ENCODE measurements at places on chromosomes 3 and 15.

DNA sequence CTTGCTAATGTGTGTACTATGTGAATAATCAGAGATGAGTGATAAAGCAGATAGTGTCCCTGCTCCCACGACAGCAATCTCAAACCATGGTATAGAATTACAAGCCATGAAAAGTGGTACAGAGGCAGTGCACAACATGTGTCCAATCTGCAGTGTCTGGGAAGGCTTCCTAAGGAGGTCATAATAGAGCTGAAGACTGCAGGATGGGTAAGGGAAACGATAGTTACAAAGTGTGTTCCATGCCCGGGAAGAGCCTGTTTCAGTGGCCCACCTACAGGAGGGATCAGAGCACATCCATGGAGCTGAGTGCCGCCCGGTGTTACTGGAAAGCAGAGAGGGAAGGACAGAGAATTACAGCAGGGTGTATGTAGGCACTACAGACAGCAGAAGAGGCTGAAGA lies 48.9 kb downstream of the PAK2 start:
- no peak for DNase-seq

DNA sequence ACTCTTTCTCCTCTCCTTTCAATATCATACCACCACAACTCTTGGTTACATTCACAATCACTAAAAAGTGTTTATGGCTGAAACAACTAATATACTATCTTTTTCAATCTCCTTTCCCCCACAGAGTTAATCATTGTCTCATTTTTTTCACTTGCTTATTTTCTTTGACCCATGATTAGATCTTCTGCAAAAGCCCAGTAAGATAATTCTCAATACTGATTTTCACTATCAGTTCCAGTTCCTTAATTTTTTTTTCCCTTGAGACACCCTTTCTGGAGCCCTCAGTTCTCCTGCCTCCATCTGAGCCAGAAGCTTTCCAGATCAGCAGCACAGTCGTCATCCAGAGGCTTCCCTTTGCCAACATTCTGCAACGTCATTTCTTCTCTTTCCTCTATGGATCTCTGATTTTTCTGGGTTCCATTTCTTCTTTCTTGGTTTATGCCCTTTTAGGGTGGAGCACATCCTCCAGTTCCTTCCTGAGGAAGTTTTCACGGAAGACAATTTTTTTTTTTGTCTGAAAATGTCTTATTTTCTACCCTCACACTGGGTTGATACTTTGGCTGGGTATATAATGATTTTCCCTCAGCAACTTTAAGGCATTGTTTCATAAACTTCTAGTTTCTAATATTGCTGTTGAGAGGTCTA lies 88.7 kb upstream of the C15orf39 start:
- DNase-seq, result no peak

DNA sequence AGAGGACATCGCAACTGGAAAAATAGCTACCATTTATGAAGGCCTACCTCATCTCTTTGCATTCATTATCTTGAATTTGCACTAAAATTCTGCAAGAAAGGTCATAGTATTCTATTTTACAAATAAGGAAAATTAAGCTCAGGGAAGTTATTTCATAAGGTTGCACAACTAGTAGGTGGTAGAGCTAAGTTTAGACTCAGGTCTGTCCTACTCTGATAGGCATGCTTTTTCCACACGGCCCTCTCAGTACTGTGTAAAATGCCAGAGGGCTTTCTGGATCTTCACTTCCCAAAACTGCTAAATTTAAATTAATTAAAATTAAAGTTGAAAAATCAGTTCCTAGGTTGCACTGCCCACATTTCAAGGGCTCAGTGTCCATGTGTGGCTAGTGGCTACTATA lies 18.3 kb downstream of the MAP2K1 start:
- DNase-seq, result no peak

DNA sequence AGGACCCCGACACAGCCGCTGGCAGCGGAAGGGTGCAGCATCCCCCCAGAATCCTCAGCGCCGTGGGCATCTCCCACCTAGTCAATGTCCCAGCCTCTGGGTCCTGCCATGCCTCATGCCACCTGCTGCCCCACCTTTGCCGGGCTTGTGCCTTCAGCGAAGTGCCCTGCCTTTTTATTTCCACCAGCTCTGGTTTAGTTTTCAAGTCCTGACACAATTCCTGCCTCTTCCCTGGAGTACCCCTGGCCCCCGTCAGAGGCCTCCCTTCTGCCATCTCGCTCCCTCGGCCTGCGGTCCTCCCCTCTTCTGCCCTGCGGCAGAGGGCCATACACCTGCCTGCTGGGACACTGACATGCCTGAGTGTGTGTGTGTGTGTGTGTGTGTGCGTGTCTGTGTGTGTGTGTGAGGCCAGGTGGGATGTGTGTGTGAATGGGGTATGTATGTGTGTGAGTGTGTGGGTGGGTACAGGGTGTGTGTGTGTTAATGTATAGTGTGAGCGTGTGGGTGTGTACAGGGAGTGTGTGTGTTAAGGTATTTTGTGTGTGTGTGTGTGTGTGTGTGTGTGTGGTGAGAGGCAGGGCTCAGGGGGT lies 129.9 kb downstream of the SMAD6 start:
- DNase-seq, result no peak

- no peak for DNase-seq
Measured at GRCh38 chr3:124486324-124486723, 243.9 kb upstream of the UMPS start.

- no peak for DNase-seq
Measured at GRCh38 chr3:187445356-187445755, 77.2 kb downstream of the RTP4 start.

GRCh38 chr3:9945358-9945757 lies 6.8 kb downstream of the PRRT3 start:
- DNase-seq, result no peak

DNA sequence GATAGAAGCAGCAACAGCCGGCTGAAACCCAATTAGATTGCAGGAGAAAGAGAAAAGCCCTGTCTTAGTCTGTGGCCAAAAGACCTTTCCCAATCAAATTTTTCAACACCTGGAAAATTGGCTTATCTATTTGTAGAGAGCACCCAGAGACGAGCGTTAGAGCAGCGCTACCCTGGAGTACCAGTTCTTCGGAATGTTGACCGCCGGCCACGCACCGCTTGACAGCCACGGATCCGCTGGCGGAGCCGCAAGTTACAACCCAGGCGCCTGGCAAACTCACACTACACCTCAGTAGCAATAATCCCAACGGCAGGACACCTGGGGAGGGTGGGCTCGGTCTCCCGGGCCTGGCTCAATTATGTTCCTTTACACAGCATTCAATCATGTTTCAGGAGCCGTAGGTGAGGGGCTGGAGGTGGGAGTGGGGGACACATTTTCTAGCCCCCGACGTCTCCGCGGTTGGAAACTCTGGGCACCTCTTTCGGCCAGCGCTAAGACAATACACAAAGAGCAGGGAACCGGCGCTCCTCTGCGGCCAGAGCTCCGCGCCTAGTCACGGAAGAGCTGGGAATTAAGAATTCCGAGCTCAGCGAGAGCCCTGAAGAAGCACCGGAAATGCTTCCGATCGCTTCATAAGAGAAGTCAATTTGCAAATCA lies 1.2 kb downstream of the MB21D2 start:
- DNase-seq, result no peak

DNA sequence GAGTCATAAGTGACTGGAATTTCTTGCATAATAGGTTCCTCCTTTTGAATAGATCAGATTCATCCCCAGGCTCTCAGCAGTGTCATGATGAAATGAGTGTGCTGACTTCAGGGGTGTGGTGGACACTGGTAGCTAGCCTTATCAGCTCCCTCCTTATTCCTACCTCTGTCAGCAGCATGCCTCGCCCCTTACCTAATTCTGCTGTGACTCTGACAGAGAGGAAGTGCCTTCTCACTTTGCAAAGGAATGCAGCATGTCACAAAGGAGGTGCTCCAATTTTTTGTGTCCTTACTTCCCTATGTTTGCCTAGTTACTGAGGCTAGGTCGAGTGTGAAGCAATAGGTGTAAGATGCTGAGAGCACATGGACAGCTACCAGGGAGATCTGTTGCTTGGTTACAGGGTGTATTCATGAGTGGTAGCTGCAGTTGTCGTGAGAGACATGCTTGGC lies 90.6 kb downstream of the TNFAIP8L3 start:
- DNase-seq, result no peak

All from activated CD8-positive, alpha-beta T cell treated with anti-CD3 and anti-CD28 coated beads, Interleukin-2, amount 10 ng/mL, durations not matched to agents 7 days and 5 days (primary cell).